Naive thymus-derived CD4-positive, alpha-beta T cell (primary cell): ENCODE measurements at places on chromosomes 3 and 15. TPM values are rescaled to one million over a fixed set of nuclear protein-coding genes. Genes with fewer than 3 reads are reported as not detected.
A peak's percentile ranks its signal among the peaks of the same experiment; 100 is the strongest.

Gene NRG4
- polyA plus RNA-seq = not detected

Gene ATP13A5
- polyA plus RNA-seq = not detected

Gene SCN11A
- not detected for polyA plus RNA-seq

DNA sequence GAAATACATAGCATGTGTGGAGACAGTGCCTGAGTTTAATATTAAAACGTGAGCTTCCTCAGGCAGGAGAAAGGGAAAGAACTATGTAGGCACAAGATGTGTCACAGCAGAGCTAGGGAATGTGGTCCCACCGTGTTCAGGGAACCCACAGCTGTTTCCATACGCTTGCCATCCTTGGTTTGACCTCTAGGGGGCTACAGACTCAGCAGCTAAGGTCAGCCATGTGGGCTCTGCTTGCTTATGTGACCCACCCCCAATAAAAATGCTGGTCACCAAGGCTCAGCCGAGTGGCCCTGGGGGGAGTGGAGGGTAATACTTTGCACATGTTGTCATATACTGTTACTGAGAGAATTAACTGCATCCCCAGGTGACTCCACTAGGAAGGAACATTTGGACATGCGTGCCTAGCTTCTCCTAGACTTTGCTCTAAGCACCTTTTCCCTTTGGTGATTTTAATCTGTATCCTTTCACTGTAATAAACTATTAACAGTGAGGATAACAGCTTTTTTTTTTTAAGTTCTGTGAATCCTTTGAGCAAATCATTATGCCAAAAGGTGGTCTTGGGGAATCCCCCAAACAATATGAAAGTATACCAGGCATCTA lies 3.3 kb downstream of the TUBGCP5 start:
- H3K4me1 ChIP-seq = peaks cover 13% of the 10 kb centered on the region
- DNase-seq = peak; percentile 27
- no peak overlapping the region for H3K27ac ChIP-seq
- H3K27me3 ChIP-seq = no peaks in the 10 kb centered on the region
- H3K36me3 ChIP-seq = no peaks in the 10 kb centered on the region
- H3K4me3 ChIP-seq = no peak overlapping the region

GRCh38 chr3:12197475-12197874 lies 38.8 kb upstream of the TIMP4 start:
- H3K4me1 ChIP-seq = no peaks in the 10 kb centered on the region
- H3K27ac ChIP-seq = no peak overlapping the region
- H3K27me3 ChIP-seq = no peaks in the 10 kb centered on the region
- H3K36me3 ChIP-seq = no peaks in the 10 kb centered on the region
- no peak for DNase-seq

- H3K4me1 ChIP-seq = no peaks in the 10 kb centered on the region
- no peaks in the 10 kb centered on the region for H3K27me3 ChIP-seq
- no peak overlapping the region for H3K4me3 ChIP-seq
- no peak overlapping the region for H3K27ac ChIP-seq
- no peaks in the 10 kb centered on the region for H3K36me3 ChIP-seq
Observed at GRCh38 chr15:36185845-36186244, 393.6 kb upstream of the CDIN1 start.

- H3K4me3 ChIP-seq = no peak overlapping the region
- no peaks in the 10 kb centered on the region for H3K27me3 ChIP-seq
- DNase-seq = no peak
- H3K36me3 ChIP-seq = no peaks in the 10 kb centered on the region
Observed at GRCh38 chr15:33710748-33711147, 257.5 kb upstream of the CHRM5 start.
